Cardiac septum (tissue), 1 donor: ENCODE measurements at places on chromosomes 3 and 15.

DNA sequence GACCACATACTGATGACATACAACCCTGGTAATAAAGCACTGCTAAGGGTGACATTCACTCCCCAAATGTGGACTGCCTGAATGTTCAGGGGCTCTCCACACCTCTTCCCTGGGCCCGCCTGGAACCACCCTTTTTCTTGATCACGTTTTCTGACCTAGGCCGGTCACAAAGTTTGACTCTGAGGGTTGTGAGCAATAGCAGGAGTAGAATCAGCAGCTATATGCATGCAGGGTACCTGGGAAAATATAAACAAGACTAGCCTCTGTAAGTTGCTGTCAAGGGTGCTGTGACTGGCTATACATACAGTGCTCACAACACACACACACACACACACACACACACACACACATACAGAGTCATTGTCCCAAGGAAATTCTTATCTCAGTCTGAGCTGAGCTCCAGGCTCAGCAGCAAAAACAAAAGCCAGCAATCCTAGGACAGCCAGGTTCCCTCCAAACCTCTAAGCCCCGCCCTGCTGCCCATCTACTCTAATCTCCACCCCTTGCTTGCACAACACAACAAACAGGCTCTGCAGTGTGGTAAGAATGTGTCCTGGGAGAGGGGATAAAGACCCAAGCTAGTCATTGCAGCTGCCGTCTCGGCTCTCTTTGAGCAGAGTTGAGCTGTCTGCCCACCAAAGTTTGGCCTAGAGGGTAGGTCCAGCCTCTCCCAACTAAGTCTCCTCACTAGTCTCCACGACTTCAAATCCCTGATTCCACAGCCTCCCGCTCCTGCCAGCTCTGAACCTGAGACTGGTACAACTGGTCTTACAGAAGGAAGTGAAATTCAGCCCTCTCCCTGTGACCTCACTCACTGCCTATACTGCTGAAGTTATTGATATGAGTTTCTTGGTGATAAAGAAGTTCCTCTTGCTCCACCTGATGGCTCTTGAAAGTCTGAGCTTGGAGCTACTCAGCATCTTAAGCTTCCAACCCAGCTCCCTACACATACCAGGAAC, 2.2 kb downstream of the BMF start:
- DNase-seq = no peak

GRCh38 chr3:61748288-61748687, 186.9 kb downstream of the PTPRG start:
- no peak for DNase-seq

DNA sequence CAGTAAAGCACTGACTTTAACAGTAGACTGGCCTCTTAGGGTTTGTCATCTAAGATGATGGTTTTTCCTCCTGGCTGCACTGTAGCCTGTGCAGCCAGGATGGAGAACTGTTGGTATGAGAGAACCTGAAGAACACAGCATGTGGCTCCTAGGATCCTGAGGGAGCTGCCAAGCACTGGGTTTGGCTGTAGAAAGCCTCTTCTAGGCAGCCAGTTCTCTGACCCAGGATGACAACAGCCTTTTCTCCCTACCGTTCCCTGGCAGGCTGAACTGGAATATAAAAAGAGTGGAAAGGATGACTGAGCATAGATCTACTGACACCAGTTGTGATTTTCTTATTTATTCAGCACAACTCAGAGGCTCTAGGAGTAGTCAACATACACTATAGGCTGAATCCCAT, 34.3 kb upstream of the MANF start:
- DNase-seq = peak; percentile 19

- no peak for DNase-seq
Observed at GRCh38 chr3:135784557-135784956, 181.0 kb upstream of the PPP2R3A start.
